Activated naive CD8-positive, alpha-beta T cell treated with anti-CD3 and anti-CD28 coated beads, Interleukin-2, amount 10 ng/mL, durations not matched to agents 7 days and 5 days (primary cell): ENCODE measurements at places on chromosomes 13 and 19. TPM values are rescaled to one million over a fixed set of nuclear protein-coding genes. Genes with fewer than 3 reads are reported as not detected.

DNA sequence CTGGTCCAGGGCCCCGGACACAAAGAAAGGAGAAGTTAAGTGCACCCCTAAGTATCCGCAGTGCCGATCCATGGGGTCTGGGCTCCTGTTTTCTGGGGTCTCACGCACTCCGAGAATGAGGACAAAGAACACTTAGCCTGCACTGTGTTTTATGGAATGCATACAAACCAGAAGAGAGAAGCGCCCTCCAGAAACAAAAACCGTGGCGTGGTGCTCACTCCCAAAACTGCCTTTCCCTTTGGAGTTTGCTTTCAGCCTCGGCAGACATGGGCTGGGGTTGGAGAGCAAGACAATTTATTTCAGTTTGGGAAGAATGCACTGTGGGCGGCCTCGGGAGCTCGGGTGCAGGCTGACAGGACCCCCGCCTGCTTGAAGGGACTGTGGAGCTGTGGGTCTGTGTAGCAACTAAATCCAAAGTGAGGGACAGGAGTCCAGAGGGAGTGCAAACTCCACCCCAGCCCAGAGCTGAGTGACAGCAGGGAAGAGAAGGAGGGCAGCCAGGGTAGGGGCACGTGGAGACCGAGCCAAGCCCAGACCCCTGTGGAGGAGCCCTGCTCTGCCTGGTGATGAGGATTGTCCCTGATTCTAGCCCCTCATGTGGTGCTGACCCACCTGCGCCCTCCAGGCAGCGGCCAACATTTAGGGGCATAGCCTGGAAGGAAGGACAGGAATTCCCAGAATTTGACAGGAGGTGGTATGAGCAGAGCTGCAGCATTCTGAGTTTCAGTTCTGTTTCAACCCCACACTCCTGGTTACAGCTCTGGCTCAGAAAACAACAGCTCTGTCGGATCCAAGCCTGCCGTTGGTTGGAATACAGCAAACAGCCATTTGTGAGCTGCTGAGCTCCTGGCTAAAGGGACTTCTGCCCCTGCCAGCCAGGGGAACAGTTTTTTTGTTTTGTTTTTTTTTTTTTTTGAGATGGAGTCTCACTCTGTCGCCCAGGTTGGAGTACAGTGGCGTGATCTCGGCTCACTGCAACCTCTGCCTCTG is 37.8 kb upstream of the POP4 start:
- no peak overlapping the region for H3K27ac ChIP-seq
- H3K27me3 ChIP-seq, result peaks cover 43% of the 10 kb centered on the region
- DNase-seq, result no peak
- no peaks in the 10 kb centered on the region for H3K36me3 ChIP-seq
- no peaks in the 10 kb centered on the region for H3K4me1 ChIP-seq
- no peak overlapping the region for H3K4me3 ChIP-seq

GRCh38 chr13:97231829-97232196 is 9.7 kb downstream of the MBNL2 start:
- DNase-seq, result no peak
- peaks cover 6% of the 10 kb centered on the region for H3K36me3 ChIP-seq
- no peak overlapping the region for H3K27ac ChIP-seq
- H3K27me3 ChIP-seq, result no peaks in the 10 kb centered on the region
- peaks cover 18% of the 10 kb centered on the region for H3K4me1 ChIP-seq

GRCh38 chr19:42248270-42249148 is 6.1 kb upstream of the GSK3A start:
- no peaks in the 10 kb centered on the region for H3K27me3 ChIP-seq
- no peak for DNase-seq
- H3K4me1 ChIP-seq, result peaks cover 37% of the 10 kb centered on the region
- H3K27ac ChIP-seq, result peak overlapping the region; percentile 60
- peaks cover 3% of the 10 kb centered on the region for H3K36me3 ChIP-seq

DNA sequence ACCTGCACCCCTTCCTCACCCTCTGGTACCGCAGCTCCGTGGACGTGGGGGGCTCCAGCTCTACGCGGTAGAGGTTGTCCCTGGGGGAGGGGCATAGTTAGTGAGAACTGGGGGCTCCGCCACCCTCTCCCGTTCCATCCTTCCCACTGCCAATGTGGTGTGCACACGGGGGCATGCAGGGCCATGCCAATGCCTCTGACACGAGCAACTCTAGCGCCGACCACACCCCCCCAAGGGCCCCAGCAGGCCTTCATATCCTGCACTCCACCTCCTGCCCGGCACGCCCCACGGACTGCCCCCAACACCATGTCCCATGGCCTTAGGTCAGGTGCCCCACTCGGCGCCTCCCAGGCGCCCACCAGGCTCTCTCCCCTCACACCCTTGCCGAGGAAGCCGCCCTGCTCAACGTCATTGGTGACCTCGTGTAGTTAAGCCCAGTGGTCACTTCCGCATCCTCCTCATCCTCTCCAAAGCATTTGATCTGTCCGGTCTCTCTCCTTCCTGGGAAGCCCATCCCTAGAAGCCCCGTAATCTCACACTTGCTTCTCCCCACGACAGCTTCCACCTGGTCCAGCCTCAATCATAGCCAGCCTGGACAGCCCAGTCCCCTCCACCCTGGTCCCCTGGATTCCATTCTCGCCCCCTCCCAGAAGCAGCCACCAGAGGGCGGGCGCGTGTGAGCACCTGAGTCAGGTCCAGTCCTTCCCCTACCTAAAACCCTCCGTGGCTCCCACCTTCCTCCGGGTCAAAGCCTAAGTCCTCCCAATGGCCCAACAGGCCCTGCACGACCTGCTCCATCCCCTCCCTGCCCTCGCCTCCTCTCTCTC is 2.1 kb downstream of the SEMA6B start:
- H3K4me3 ChIP-seq, result no peak overlapping the region
- H3K27me3 ChIP-seq, result peaks cover 1% of the 10 kb centered on the region
- H3K36me3 ChIP-seq, result no peaks in the 10 kb centered on the region

DNA sequence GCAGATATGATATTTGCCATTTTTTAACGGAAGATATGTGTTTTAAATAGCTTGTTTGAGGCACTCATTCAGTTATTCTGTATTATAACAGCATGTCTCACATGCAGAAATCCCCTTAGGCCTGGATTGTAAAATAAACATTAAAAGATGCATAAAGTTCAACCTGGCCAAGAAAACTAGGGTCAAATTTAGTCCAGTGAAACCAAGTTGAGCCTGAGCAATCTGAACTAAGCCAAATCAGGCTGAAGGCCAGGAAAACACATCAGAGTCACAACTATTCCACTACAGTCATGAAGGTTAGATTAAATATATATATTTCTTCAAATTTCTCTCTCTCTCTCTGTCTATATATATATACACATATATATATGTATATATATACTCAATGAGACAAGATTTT is 504.8 kb downstream of the SLITRK1 start:
- no peaks in the 10 kb centered on the region for H3K36me3 ChIP-seq
- no peaks in the 10 kb centered on the region for H3K4me1 ChIP-seq
- no peak overlapping the region for H3K27ac ChIP-seq
- no peak for DNase-seq

DNA sequence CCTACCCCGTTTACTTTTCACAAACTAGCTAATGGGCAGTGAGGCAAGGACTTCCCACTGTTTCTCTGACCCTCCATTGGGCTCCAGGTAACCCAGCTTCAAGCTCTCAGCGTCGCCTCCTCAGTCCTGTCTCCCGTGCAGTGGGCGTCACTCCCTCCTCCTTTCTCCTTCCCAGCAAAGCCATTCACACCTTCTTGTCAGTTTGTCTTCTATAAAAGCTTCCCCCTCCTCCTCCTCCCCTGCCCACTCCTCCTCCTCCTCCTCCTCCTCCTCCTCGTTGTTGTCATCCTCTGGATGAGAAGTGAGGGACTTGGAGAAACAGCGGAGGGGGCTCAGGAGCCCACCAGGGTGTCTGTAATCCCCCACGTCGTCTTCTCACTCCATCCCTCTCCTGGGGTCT is 1.7 kb upstream of the GALP start:
- H3K36me3 ChIP-seq, result no peaks in the 10 kb centered on the region
- no peak overlapping the region for H3K27ac ChIP-seq
- no peak overlapping the region for H3K4me3 ChIP-seq
- DNase-seq, result no peak

NALCN gene
- total RNA-seq, result not detected

MCEMP1 gene
- total RNA-seq, result not detected

PSG1 gene
- total RNA-seq, result not detected

LGALS14 gene
- total RNA-seq, result not detected

ZNF540 gene
- total RNA-seq, result 7.7 TPM
